Cerebellum (tissue), 4 donors: ENCODE measurements at places on chromosomes 3 and 15. TPM values are rescaled to one million over a fixed set of nuclear protein-coding genes. Genes with fewer than 3 reads are reported as not detected.

PLSCR5 gene
- not detected for total RNA-seq

DNA sequence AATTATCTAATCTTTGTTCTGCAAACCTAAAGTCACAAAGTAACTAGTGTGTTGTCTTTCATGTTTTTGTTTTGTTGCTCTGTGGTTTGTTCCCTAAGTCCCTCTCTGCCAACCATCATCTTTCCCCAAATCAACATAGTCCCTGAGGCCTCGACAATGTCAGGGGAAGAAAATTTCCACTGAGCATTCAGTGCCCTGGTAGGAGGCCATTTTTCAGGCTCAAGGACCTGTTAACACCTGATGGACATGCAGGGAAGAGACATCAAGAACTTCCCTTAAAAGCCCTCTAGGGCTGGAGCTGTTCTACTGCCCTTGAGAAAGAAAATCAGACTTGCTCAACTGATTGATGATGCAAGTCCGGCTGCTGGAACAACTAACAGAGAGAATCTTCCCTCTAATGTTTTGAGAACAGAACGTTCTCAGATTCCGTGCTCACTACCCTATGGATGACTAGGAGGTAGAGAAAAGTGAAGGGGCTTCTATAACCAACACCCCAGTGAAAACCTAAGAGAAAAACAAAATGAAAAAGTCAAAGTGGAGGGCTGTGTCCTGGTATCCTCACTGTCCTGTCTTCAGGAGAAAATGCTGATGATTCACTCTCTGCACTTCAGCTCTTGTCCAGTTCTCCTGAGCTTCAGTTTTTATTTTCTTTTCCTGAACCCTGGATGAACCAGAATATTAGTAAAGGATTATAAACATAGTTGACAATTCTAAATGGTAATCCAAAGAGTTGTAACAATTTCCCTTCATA is 373.1 kb downstream of the FOXP1 start:
- no peak for DNase-seq

- no peak for DNase-seq
These were observed 82.7 kb downstream of the TLE3 start for GRCh38 chr15:70014860-70015490.

DNA sequence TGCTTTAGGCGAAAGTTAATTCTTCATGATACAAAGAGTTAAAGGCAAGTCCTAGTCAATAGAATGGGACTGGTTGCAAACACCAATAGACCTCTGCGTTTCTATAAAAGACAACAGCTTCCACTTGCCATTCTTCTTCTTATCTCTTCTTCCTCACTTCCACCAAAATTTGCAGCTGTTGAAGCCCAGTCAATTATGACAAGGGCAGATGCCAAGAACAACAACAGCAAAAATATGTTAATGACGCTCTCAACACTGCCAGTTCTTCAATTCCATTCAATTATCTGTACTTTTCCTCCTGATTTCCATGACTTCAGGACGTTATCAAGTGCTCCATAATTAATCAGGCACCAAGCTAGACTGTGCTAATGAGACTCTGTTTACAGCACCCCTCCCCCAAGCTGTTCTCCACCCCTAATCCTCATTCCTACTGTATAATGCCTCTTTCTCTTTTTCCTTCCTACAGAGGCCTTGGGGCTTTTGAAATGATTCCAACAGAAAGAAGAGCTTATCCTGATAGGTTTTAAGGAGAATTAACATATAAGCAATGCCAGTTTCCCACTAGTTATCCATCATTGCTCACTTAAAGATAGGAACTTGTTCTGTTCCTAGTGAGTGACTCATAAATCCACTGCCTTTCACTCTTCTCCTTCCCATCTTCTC is 1160.5 kb downstream of the IGSF11 start:
- DNase-seq = no peak

- DNase-seq = no peak
These were observed 80.3 kb upstream of the CCDC80 start for GRCh38 chr3:112721231-112721630.

- no peak for DNase-seq
These were observed 15.0 kb upstream of the SEC22A start for GRCh38 chr3:123186695-123187094.

GRCh38 chr3:150215616-150216015 is 192.5 kb upstream of the TSC22D2 start:
- no peak for DNase-seq

GRCh38 chr15:38793206-38793810 is 228.7 kb upstream of the RASGRP1 start:
- no peak for DNase-seq

GRCh38 chr15:70362886-70363285 is 265.2 kb upstream of the TLE3 start:
- DNase-seq = peak; percentile 16

GRCh38 chr3:127953091-127954035 is 38.3 kb downstream of the KBTBD12 start:
- DNase-seq = no peak

- DNase-seq = no peak
These were observed 57.9 kb upstream of the RNU6-1 start for GRCh38 chr15:67897646-67898339.

- DNase-seq = no peak
These were observed 253.6 kb downstream of the UACA start for GRCh38 chr15:70509731-70510143.

DNA sequence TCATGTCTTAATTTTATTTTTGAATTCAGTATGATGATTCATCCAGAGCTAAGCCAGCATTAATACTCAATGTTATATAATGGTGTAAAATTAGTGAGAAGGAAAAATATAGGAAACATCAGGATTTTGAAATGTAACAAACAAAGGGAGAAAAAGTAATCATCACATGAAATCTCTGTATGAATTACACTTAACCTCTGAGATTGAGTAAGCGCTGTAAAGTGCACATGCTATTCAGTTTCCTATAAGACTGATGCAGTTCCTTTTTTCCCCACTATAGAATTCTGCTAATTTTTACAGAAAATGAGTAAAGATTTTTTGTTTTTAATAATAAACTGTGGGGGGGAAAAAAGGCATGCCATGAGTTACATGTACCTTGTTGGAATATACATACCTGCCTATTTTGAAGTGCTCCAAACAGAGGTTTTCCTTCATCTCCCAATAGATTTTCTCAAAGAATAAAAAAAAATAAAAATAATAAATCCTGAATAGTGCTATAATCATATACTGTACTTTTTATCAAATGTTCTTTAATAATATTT is 64.0 kb upstream of the TTBK2 start:
- no peak for DNase-seq
